ENCODE measurements at places on chromosomes 2 and 18.

GRCh38 chr2:74267068-74267467 lies 68.7 kb downstream of the MTHFD2 start:
- peak; percentile 49 for DNase-seq

GRCh38 chr2:176106581-176107539 lies at the start of gene HOXD11:
Gene HOXD11 (plus strand): TSS chr2:176107280. CDS start chr2:176107356, 76 bp downstream.
- DNase-seq: peak; percentile 65

DNA sequence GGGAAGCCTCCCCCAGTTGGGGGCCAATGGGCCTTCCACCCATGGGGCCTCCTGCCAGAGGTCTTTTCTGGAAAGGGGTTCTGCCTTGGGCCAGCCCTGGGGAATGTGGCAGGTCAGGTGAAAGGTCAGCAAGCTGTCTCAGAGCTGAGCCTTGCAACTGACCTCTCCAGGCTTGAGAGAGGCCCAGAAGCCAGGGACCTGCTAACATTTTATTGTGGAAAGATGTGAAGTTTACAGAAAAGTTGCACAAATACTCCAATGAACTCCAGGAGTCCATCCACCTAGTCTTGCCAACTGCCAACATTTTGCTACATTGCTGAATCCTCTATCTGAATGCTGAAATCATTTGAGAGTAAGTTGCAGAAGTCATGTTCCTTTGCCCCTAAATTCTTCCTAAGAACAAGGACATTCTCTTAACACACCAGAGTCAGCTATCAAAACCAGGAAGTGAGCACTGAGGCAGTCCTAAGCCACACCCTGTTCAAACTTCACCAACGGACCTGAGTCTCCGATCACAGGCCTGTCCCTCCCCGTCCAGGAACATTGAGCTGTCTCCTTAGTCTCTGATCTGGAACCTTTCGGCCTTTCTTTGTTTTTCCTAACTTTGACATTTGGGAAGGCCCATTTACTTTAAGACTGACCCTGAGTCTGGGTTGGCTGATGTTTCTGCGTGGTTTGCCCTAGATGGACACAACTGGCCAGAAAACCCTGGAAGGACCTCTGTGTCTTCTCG lies 4.0 kb downstream of the SNORC start:
- DNase-seq: no peak

DNA sequence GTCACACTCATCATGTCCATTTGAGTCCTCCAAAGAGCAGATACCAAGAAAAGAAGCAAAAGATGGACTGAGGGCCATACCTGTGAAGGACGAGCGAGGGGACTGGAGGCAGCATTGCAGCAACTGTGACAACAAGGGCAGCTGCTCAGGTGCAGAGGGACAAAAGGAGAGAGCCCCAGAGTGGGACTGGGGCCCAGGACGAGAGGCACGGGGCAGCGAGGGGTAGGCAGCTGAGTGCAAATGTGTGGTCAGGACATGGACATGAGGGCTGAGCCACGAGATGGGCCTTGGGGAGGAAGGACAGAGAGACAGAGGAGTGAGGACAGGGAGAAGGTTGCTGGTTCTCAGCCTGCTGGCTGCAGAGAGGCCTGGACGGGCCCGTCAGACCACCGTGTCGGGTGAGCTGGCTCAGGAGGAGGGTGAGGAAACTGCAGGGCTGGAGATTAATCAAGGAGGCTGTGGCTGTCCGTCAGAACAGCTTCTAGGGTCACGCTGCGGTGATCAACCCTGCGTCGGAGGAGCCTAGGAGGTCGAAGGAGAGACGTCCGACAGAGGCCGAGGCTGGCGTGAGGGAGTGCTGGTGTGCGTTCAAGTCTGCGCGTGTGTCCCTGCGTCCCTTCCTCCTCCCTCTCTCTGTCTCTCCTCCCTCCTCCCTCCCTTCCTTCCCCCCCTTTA lies 206.8 kb upstream of the HDAC4 start:
- no peak for DNase-seq

DNA sequence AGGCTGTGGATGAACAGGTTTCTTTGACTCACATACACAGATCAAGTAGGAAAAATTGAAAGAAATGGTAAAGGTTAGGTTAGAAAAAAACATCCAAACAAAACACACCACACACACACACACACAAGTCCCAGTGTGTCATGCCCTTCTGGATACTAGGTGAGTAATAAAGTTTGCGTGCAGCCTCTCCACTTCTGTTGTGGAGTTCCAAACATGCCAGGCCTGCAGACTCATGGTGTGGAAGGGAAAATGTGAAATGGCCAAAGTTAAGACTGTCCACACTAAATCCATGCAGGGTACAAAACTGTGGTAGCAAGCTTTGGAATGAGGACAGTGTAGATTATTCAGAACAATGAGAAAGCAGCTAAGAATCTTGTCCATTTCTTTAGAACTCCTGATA lies 114.6 kb downstream of the IKZF2 start:
- DNase-seq: peak; percentile 63

DNA sequence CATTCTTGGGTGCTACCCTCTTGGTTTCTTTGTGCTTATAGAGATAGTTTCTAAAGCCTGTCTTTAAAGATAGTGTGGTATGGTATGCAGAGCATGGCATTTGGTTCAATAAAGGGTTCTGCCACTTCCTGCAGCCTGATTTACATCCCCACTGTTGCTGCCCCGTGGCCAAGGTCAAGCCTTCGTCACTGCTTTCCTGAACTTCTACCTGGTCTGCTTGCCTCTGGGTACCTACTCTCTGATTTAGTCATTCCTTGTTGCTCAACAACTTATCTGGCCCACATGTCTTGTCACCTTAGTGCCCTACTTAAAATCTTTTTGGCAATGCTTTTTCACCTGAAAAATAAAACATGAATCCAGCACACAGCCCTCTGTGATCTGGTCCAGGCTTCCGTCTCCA lies 352.9 kb downstream of the LPIN1 start:
- peak; percentile 7 for DNase-seq

- no peak for DNase-seq
Measured at GRCh38 chr2:236990552-236990951, 95.1 kb upstream of the COPS8 start.

DNA sequence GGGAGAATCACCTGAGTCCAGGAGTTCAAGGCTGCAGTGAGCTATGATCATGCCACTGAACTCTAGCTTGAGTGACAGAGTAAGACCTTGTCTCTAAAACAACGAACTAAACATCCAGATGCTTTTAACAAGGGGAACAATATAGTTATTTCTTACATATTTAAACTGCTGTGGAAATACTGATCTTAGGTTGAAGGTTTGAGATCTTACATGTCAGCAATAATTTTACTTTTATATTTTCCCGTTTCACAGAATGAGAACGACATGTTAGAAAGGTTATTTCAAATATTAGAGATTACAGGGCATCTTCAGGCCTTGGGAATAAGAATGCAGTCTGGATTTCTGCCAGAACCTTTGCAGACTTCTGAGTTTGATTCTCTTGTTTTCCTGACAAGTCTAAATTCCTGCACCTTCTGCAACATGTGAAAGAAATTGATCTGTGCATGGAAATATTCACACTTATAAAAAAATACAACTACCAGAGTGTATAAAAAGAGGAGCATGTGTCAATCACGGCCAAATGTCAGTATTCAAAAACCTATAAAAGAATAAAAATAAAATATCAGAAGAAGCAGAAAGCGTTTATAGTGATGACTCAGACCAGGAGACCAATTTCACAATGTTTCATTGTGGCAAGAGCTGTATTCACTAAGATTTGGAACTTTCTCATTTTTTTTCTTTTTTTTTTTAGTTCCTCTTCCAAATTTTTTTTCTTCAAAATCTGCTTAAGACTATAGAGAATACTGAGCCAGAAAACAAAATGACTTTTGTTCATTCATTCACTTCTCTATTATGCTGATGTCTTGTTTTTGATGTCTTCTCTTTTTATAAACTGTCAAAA lies 29.6 kb downstream of the COLEC12 start:
- no peak for DNase-seq

GRCh38 chr2:41768310-41768709 lies 279.5 kb upstream of the PKDCC start:
- no peak for DNase-seq

GRCh38 chr2:152015552-152015951 lies 83.3 kb downstream of the CACNB4 start:
- DNase-seq: no peak

GRCh38 chr2:46381263-46381849 lies 84.1 kb downstream of the EPAS1 start:
- DNase-seq: no peak

DNA sequence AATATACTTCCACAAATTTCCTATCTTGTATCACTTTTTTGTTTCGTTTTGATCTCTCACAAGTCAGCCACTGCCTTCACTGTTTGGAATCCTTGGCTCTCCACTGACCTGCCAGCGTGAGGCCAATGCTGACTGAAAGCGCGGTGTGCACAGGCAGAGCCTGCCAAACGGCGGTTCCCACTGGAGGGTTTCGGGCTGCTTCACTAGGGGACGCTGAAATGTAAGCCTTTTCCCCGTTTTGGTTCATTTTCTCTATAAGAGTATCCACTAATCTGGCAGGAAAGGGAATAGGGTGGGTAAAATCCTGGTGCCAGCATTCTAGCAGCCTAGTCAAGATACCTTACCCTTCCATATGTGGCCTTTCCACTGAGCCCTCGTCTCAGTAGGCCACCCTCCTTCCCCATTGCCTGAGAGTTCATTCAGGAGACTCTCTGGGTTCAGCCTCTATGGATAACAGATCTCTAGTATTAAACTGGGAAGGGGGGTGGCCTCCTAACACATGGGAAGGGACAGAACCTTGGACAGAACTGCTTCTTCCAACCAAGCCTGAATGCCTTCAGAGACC lies 91.5 kb downstream of the DYM start:
- peak; percentile 46 for DNase-seq

DNA sequence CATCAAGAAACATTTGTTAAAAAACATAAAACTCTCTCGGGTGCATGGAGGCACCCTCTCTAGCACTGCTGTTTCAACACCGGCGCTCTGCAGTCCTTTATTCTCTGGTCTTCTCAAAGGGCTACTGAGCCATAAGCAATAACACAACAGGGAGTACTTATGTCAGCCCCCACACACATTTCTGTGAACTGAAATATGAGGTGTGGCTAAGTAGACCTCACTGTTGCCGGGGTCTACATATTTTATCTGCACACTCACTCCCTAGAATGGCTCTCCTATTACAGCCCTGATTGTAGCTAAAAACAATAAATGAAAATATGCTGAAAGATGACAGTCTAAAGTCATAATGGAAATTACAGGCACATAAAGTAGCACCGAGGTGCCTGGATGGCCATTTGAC lies 235.1 kb downstream of the GRB14 start:
- no peak for DNase-seq

DNA sequence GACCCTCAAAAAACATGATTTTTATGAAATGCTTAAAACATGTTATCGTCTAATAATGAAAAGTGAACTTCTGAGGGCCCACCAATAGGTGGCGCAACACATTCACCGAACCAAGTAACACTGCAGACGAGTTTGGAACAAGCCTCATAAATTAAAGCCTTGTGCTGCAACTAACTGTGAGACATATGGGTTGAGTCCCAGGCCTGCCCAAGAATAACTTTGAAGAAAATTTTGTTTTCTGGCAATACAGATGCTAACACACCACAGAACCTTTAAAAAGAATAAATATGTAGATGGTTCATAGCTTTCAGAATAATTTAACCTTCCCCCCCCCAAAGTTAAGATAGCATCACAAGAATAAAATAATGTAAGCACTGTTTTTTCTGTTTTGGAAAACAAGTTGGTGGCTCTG lies 285.9 kb downstream of the RNF144A start:
- peak; percentile 56 for DNase-seq

DNA sequence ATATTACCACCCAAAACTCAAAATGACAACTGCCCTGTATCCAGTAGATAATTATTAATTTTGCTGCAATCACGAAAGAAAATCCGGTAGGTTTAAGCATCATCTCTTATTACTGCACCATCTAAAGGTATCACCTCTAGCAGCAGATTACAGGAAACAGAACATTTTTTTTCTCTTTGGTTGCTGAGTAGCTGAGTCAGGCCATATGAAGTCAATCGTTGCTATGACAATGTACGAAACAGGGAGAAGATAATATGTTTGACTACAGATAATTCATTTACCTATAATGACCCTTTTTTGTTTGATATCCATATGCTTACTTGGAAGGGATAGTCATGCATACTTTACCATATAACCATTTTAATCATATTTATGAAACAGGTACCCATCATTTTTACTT lies 831.6 kb upstream of the CHAC2 start:
- peak; percentile 41 for DNase-seq

DNA sequence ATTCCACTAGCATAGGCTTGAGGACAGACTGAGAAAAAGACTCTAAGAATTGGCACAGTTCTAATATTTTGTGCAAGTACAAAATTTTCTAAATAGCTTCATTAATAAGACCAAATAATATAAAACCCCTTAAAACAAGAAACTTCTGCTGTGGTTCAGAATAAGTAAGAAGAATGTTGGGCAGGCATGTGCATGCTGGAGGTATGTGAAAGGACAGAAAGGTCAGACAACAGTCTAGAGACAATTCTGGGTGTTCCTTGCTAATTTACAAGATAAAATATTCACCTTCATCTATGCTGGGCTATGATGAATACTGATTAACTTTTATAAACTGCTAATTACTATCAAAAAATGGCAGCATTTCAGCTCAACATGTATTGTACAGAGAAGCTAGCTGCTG lies 14.9 kb downstream of the CEBPZOS start:
- DNase-seq: no peak

DNA sequence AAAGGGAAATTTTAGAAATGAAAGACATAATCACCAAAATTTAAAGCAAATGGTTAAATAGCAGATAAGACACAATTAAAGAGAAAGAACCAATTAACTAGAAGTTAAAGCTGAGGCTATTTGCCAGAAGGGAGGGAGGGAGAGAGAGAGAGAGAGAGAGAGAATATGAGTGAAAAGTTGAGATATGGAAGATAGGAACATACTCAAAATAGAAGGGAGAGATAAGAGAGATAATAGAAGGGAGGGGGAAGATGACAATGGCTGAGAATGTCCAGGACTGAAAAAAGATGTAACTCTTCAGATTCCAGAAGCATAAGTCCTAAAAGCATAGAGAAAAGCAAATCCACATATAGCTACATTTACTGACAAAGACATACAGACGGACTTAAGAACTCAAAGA lies 17.1 kb upstream of the AAK1 start:
- DNase-seq: no peak

- DNase-seq: peak; percentile 80
Measured at GRCh38 chr18:59957957-59958356, 58.2 kb downstream of the PMAIP1 start.

DNA sequence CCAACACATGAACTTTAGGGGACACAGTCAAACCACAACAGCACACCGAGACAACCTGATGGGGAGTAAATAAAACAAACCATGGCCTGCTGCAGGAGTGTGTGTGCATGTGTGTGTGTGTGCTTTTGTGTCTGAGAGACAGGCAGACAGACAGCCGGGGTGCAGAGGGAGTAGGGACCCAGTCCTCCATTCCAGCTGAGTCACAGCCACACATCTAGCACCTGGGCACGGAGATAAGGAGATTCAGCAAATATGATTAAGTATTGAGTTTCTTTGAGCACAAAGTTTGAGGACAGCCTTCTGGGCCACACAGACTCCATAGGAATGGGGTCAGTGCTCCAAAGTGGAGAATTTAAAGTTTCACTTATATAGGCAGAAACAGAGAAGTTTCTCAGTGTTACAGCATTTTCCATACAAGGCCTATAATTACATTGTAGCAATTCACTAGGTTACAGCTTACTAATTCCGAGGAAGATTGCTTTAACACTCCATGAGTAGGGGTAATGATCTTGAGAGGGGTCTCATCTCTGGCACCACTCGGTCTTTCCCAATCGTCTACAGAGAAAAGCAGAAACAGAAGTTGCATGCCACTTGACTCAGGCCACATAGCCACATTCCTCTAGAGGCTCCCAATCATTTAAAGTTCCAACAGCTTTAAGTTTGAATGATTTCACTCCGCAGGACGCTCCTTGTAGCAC lies 30.8 kb upstream of the PRLH start:
- no peak for DNase-seq

GRCh38 chr2:176415174-176415895 lies 146.1 kb downstream of the MTX2 start:
- no peak for DNase-seq

All from kidney tubule cell (primary cell).